ENCODE measurements at places on chromosomes 4 and X.

DNA sequence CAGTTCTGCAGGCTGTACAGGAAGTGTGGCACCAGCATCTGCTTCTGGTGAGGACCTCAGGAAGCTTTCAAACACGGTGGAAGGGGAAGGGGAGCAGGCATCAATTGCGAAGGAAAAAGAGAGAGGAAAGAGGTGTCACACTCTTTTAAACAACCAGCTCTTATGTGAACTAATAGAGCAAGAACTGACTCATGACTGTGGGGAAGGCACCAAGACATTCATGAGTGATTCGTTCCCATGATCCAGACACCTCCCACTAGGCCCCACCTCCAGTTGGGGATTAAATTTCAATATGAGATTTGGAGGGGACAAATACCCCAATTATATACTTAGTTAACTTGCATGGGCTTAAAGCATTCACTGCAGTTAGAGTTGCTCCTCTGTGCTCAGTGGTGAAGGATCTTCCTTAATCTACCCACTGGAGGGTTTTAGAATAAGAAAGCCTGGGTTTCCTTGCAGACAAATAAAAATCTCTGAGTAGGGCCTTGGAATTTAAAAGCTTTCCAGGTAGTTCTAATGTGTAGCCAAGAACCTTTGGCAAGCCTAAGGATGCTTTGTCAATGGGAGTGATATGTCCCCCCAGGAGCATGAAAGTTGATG lies 60.0 kb downstream of the SYNPO2 start:
- no peak for DNase-seq

- no peak for DNase-seq
Observed at GRCh38 chr4:168551211-168551610, 54.4 kb downstream of the PALLD start.

DNA sequence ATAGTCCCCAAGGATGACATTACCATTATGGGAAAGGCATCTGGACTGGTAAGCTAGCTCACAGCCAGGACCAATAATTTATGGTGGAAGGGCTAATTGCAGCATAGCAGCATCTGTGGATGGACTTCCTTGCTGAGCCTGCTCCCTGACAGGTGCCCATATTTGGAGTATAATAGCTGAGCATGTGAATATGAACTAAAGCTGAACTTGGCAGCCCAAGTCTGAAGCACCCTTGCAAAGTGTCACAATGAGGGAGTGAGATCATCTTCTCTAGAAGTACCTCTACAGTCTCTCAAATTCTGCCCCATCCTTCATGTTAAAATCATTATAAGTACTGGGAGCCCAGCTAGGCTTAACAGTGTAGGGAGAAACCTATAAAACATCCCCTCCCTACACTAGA lies 128.2 kb upstream of the INPP4B start:
- DNase-seq: no peak

GRCh38 chrX:58044130-58044529 lies 133.9 kb upstream of the ZXDA start:
- no peak for DNase-seq

- no peak for DNase-seq
Observed at GRCh38 chrX:374596-374995, 12.1 kb downstream of the PPP2R3B start.

Data from B cell (primary cell).